ENCODE measurements at places on chromosomes 3 and 15.

DNA sequence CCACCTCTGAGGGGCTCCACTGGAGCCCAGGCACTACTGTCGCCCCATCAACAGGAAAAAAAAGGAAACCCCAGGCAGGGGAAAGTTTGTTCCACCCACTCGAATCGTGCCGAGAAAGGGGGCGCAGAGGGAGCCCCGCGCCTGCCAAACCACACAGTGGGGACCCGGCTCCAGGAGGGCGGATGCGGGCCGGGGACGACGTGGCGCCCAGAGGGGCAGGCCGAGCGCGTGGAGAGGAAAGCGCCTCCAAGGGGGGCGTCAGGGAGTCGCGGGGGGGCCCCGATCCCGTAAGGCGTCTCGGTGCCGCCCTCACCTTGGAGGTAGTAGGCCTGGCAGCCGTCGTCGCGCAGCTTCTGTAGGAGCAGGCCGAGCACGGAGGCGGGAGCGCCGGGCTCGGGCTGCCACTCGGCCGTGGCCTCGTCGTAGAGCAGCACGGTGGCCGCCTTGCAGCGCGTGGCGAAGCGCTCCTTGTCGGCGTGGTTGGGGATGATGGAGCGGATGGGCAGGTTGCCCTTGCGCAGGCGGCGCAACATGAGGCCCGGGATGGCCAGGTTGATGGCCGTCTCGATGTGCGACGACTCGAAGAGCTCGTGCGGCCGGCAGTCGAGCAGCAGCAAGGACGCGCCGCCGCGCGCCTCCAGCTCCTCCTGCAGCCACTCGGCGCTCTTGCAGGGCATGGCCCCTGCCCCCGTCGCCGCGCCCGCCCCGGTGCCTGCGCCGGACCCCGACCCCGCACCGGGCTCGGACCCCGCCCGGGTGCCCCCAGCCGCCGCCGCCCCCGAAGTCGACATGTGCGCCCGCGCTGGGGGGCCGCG, 627 bp downstream of the DUSP7 start:
- peak; percentile 58 for DNase-seq

DNA sequence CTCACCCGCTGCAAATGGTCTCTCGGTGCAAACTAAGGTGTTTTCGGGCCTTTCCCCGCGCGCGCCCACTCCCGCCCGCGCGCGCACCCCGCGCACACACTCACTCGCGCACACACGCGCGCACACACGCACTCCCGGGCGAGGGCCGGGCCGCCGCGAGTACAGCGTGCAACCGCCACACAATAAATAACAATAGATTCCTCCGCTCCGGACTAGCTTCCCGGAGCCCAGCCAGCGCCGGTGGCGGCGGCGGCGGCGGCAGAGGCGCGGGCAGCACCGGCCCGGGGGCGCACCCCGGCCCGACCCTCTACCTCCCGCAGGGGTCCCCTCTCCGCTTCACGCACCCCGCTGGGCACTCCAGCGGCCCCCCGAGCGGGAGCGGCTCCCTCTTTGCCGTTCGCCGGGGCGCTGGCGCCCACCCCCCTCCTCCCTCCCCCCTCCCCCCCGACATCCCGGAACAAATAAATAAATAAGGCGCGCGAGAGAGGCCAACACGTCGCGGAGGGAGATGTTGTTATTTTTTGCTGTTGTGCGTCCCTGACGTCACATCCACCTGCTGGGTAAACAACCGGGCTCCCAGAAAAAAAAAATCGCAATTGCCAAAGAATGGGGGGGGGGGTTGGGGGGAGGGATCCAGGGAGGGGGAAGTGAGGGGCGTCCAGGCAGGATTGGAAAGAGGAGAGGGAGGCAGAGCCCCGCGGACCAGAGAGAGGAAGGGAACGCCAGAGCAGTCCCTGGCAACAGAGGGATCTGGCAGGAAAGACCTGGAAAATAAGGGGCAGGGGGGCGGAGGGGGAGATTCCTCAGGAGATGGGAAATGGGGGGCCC, at the start of gene FOXP1:
Gene FOXP1 (minus strand): TSS at position 163 of the 828 bp plus-strand sequence. CDS start 385,347 bp downstream, outside the sequence.
- no peak for DNase-seq

DNA sequence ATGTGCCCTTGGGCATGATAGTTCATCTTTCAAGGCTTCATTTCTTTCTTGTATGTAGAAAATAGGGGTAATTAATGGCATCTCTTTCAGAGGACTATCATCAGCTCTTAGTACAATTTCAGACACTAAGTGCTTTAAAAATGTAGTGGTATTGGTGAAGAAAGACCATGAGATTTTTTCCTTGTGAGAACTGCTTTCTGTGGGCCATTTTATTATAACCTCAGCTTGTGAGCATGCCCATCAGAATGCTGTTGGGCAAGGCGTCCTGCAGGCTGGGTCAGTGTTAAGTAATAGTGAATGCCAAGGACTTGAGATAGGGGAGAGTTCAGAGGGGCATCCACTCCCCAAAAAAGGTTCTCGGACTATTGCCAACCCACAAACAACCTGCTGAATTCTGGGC, 187.9 kb downstream of the GHSR start:
- DNase-seq, result no peak

- DNase-seq, result no peak
These were observed 48.5 kb upstream of the CHST2 start for GRCh38 chr3:143070977-143071551.

GRCh38 chr15:37061996-37062395, 38.4 kb downstream of the MEIS2 start:
- no peak for DNase-seq

DNA sequence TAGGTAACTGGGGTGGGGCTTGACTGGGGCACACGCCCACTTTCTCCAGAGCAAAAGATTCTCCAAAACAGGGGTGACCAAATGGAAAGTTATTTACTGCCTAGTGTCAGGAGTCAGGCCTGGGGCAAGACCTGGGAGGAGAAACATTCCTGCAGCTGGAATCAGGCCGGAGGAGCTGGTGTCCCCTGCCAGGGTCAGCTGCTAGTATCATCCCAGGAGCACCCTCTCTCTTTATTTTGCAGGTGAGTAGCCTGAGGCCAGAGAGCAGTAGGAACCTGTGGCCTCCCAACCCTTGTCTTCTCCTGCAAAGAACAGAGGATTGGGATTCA, 32.9 kb downstream of the DNAJB8 start:
- DNase-seq, result no peak

GRCh38 chr3:71560665-71561064, 22.9 kb downstream of the FOXP1 start:
- DNase-seq, result no peak

- no peak for DNase-seq
These were observed 20.1 kb downstream of the ZBTB38 start for GRCh38 chr3:141388395-141388794.

DNA sequence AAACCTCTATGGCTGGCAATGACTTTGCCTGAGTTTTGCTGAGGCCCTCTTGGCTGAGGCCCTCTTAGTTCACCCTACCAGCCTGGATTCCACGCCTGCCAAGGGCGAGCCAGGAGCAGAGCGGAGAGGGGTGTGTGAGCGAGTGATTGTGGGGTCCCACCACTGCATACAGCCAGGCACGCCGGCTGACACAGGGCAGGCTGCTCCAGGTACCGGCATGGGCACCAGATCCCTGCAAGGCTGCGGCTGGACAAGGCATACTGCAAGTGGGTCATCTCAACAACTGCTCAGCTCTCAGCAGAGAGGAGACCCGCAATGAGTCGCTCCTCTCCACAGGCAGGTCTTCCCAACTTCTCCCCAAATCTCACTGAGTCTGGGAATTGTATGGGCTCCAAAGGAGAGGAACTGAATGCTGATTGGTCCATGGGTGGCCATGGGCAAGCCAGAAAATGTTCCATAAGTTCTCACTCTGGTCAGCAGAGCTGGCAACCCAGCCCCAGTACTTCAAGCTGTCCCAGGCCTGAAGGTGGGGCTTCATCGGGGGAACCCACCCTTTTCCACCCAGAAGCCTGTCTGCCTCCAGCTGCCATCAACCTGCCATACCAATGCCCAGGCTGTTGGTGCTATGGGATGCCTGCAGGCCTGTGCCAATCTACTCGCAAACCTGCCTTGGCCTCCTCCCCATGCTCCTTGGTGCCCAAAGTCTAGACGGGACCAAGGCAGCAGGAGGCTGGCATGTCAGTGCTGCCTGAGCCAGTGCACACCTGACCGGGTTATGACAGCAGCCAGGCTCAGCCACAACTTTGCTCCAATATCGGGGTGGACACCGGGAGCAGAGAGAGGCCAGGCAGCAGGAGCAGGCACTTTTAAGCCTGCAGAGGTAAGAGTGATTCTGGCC, 1273.6 kb upstream of the GBE1 start:
- no peak for DNase-seq

DNA sequence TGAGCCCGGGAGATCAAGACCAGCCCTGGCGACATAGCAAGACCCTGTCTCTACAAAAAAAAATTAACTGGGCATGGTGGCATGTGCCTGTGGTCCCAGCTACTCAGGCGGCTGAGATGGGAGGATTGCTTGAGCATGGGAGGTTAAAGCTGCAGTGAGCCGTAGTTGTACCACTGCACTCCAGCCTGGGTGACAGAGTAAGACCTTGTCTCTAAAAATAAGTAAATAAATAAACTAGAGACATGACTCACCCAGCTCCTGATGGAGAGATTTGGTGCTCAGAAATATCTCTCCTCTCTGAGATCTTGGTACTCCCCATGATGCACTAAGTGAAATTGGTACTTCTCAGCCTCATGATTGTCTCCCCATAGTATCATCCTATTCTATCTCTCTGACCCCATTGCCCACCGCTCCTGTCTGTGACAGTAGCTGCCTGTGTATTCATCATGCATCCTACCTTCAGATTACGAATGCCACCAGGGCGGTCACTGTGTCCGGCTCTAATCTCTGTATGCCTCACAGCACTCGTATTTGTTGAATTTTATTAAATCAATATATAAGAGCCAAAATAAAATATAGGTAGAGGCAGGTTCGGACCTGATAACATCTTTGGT, 50.9 kb downstream of the ABHD2 start:
- DNase-seq, result no peak

DNA sequence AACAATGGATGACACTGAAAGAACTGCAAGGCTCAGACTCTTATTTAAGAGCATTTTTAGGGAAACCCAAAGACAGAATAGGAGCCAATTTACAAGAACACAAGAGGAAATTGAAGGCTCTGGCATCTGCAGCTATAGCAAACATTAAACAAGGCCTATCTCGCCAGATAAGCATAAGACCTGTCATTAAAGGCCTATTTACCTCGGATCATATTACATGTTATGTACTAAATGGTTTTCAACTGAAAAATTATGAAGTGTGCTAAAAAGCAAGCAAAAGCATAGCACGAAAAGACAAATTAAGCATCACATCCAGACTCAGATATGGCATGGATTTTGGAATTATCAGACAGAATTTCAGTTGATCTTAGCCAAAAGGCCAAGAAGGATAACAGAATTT, 617.1 kb downstream of the SQOR start:
- DNase-seq, result no peak

- DNase-seq, result no peak
These were observed 2.9 kb upstream of the CLN6 start for GRCh38 chr15:68232449-68232848.

DNA sequence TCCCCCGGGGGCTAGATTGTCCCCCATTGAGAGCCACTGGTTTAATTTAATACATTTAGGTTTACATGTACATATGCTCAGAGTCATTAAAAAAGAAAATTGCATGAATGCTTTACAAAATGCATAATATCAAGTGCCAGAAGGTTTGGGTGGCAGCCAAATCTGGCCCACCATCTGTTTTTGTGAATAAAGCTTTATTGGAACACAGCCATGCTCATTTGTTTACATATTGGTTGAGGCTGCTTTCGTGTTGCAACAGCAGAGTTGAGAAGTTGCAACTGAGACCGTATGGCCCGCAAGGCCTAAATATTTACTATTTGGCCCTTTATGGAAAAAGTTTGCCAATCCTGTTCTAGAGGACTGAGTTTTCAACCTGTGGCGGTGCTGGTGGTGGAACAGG, 32.1 kb upstream of the RGMA start:
- no peak for DNase-seq

DNA sequence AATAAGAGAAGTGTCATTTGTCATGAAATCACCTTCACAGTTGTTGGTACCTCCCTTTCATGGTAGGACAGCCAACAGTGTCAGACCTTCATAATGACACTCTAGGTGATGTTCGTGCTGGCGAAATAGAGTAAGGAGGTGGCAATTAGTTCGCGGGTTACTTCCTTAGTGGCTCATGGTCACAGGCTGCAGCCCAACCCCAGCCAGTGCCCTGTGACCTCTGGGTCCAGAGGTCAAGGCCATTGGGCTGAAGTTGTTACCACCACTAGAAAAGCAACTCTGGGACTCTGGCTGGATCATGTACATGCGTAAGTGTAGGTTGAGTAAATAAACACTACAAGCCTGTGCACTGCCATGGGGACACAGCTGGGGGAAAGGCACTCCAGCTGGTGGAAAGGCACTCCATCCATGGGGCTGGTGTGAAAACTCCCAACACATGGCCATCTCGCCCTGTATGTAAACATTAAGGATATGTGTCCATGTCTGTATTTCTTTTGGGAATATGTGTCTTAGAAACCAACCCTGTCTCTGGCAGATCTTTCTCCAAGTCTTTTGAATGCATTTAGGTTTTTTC, 106.7 kb downstream of the RYK start:
- no peak for DNase-seq

- peak; percentile 13 for DNase-seq
These were observed 70.4 kb downstream of the CBLB start for GRCh38 chr3:105798381-105798934.

GRCh38 chr15:44035781-44036699, 159.0 kb downstream of the FRMD5 start:
- no peak for DNase-seq

DNA sequence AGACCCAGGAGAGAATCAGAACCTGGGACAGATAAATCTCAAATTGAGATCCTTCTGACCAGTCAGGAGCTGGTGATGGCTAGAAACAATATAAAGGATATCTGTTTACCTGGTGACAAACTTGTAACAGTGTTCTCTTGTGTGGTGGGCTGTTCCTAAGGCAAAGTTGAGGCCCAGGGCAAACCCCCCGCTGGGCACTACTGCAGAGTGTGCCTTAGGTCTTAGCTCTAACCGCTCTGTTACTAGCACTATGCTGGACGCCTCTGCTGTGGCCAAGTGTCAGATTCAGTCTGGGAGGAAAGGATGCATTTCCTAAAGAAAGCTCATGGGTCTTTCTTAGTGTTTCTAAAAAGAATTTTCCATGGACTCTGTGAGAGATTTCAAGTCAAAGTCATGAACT, 146.5 kb upstream of the MEIS2 start:
- no peak for DNase-seq

GRCh38 chr3:143658861-143659260, 189.4 kb downstream of the SLC9A9 start:
- no peak for DNase-seq

GRCh38 chr15:92753591-92753990, 98.0 kb upstream of the FAM174B start:
- DNase-seq, result no peak

All from GM19239 (cell line).